ENCODE measurements at places on chromosomes 12 and 14.

DNA sequence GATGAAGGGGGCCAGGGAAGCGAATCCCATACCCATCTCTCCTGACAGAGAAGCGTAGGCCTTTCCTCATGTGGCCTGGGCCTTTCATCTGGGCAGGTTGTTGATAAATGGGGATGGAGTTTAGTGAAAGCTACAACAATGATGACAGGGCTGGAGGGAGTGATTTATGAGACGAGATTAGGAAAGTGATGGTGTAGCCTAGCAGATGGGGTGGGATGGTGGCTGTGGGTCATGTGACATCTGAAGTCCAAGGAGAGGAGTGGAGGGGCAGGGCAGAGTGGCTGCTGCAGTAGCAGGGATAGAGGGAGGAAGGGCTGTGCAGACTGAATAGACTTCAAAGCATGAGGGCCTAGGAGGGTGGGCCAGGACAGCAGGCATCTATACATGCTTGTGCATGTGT, 85.5 kb downstream of the ADCK1 start:
- no peak for DNase-seq

- DNase-seq: no peak
These were observed 108.7 kb downstream of the CACNA1C start for GRCh38 chr12:2161473-2161872.

DNA sequence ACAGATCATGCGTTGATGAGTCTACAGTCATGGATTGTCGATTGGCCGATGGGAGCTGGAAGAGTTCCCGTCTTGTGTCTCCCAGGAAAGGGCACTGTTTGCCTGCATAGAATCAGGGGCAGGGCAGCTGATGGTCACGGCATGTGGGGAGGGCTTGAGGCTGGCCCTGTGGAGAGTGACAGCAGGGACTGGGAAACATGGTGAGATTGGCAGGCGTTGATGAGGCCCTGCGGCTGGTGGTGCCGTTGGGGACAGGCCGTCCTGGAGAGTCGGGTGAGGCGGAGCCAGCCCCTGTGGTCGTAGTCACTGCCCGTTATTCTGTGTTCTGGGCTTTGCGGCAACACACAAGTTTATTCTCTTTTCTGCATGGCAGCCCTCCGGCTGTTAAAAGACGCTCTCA, 52.9 kb downstream of the TECPR2 start:
- no peak for DNase-seq

DNA sequence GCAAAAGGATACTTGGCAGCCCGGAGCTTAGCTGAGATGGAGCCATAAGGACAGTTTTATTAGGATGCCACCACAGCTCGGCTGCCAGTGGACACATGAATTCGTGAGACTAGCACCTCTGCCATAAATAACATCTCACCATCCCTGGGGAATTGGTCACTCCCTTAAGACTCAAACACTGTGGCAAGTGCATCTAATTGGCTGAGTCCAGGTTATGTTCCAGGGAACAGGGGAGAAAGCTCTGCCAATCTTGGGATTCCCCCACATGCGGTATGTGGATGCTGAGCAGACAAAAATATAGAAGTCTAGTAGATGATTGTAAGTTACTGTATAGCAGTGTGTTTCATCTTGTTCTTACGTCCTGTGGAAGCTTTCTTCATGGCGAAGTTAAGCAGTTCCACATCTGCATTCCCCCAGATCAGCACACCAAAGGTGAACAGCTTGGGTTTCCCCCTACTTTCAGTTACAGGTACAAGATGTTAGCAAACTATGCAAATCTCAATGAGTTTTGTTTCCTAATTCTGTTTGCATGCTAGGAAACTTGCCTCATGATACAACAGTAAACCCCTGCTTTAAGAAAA, 131.1 kb downstream of the ETV6 start:
- DNase-seq: no peak

DNA sequence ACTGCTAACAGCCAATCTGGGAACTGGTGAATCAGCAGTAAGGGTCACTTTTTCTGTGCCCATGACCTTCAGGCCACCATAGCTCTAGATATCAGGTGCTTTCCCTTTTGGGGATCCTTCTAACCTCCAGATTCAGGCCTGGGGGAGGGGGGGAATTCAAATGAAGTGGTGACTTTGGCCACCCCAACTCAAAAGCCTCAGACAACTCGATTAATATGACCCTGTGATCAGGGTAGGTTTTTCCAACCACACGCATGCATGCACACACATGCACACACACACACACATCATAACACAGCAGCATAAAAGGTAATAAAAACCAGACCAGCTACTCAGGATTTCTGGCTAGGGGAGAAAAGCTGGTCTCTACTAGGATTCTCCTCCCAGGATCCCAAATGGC, 5.3 kb downstream of the TBX3 start:
- DNase-seq: no peak

DNA sequence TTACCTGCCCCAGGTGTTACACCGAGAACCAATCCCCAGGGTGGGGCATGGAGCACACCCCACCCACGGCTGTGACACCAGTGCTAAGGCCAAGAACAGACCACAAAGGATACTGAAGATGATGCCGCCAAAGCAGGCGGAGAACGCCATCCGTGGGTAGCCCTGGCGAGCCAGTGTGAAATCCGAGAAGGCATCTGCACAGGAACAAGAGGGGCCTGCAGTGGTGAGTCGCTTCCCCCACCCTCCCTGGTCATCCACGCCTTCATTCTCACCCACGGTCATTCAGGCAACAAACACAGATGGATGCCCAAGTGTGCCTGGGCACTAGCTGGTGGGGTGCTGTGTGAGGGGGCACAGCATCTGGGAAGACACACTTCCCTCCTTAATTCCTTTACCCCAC, 28.5 kb downstream of the SLC8B1 start:
- no peak for DNase-seq

GRCh38 chr12:31682136-31682962, 22.9 kb downstream of the ETFBKMT start:
- peak; percentile 40 for DNase-seq

DNA sequence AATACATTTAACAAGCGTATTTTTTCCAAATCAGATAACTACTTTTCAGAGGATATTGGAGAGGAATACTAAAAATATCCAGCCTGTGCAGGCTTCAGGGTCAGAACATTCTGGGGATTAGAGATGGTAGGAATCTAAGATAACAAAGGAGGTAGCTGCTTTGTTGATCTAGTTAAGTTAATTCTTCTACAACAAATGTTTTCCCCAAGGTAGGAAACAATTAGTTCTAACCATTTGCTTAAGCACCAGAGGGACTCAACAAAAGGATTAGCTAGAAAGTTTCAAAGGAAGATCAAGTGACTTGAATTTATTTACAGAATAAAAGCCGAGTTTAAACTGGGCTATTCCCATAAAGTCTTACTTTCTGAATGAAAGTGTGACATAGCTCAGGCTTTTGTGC, 524.2 kb downstream of the TMTC2 start:
- DNase-seq: no peak

DNA sequence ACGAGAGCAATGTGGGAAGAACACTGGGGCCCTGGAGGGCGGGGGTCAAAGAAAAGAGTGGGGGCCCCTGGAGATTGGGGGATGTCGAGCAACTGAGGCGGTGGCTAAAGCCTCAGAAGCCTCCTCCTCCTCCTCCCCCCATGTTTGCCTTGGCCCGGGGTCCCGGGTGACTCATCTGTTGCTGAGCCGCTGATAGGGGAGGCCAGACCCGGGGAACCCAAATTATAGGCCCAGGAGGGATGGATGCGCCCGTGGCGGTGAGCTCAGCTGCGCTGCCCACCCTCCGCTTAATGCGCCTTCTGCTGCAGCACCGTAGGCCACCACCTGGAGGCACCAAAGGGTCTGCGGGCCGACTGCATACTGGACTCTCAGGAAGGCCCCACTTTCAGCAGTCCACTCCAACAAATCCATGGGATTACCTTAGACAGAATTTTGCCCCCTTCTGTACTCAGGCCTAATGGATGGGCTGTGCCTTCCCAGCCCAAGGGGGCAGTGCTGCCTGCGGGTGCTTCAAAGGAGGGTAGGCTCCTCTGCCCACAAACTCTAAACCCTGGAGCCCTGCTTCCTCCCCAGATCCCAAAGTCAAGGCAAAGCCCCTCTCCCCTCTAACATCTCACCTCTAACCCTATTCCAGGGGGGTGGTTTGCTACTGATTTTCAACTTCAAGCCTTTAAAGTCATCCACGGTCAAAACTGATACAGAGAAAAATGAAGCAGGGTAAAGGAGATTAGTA, 2.6 kb upstream of the WNT10B start:
- no peak for DNase-seq

Data from T1000 (cell line).